ENCODE measurements at places on chromosomes 3 and 15.
A peak's percentile ranks its signal among the peaks of the same experiment; 100 is the strongest.

DNA sequence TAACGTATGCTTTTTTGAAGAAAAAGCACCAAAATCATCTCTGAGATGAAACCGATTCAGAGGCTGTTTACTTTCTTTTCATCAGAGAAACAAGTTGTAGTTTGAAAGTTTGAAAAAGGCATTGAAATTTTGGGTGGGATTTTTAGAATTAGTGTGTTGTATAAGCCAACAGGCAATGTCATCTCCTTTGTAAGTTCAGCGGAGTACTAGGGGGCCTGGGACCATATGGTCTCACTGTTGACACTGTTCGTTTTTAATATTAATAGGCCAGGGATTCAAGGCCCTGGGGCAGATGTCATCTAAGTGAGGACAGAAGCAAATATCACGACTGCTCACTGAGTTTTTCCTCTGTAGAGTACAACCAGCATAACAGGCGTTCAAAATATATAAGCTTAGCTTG is 256.2 kb upstream of the RARB start:
- DNase-seq, result no peak

- DNase-seq, result no peak
Measured at GRCh38 chr3:168888781-168889180, 774.7 kb downstream of the MECOM start.

- DNase-seq, result no peak
Measured at GRCh38 chr3:154972951-154973350, 107.2 kb upstream of the MME start.

- DNase-seq, result no peak
Measured at GRCh38 chr15:69337138-69337537, 38.4 kb downstream of the PAQR5 start.

DNA sequence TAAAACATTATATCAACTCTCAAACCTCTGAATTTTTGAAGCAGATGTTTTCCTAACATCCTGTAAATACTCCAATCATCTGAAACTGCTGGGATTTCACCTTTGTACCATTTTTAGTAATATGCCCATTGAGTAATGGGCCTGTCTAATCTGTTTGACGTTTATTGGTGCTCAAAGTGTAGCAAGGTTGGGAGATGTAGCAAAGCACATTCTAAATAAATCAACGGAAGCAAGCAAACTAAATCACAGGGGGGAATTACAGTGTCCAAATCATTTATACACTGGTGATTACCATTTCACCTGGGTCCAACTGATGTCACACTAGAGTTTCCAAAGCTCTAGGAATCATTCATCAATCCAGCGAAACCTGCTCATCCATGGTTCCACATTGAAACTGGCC is 518.7 kb upstream of the TBL1XR1 start:
- no peak for DNase-seq

- no peak for DNase-seq
Measured at GRCh38 chr3:108201258-108201657, 21.0 kb downstream of the IFT57 start.

GRCh38 chr3:183635107-183635430 is 354 bp upstream of the KLHL24 start:
- peak; percentile 1 for DNase-seq

GRCh38 chr3:83122774-83123350 is 1361.4 kb upstream of the GBE1 start:
- no peak for DNase-seq

- no peak for DNase-seq
Measured at GRCh38 chr3:146246526-146246925, 4.4 kb downstream of the PLSCR4 start.

Measured in activated CD8-positive, alpha-beta memory T cell treated with anti-CD3 and anti-CD28 coated beads for 1 hour (primary cell).